ENCODE measurements at places on chromosomes 1 and 21. TPM values are rescaled to one million over a fixed set of nuclear protein-coding genes. Genes with fewer than 3 reads are reported as not detected.

The S100A2 gene
- total RNA-seq = 3.3 TPM

The PRAMEF9 gene
- total RNA-seq = not detected

The DIRAS3 gene
- 1.3 TPM for total RNA-seq

The SERPINC1 gene
- 0.17 TPM for total RNA-seq

The C1orf226 gene
- 0.17 TPM for total RNA-seq

The GNB1 gene
- 86.8 TPM for total RNA-seq

The KCNQ4 gene
- under 0.01 TPM for total RNA-seq

The KIF26B gene
- 0.87 TPM for total RNA-seq

The RIMS3 gene
- total RNA-seq = 0.33 TPM

The DUSP23 gene
- 18.2 TPM for total RNA-seq

The LHX4 gene
- not detected for total RNA-seq

The KRTAP12-2 gene
- not detected for total RNA-seq

The MAN1A2 gene
- total RNA-seq = 58.6 TPM

The ACBD3 gene
- 74.3 TPM for total RNA-seq

The SYPL2 gene
- total RNA-seq = 1.2 TPM

The RNF115 gene
- total RNA-seq = 29.1 TPM

The YARS1 gene
- 154 TPM for total RNA-seq

The DISP1 gene
- 11.6 TPM for total RNA-seq

The SDC3 gene
- 15.6 TPM for total RNA-seq

The UBXN10 gene
- total RNA-seq = under 0.01 TPM

The HTR6 gene
- under 0.01 TPM for total RNA-seq

The USH2A gene
- not detected for total RNA-seq

The PEAR1 gene
- total RNA-seq = 5.6 TPM

The RUNX3 gene
- total RNA-seq = not detected

The HTR1D gene
- not detected for total RNA-seq

The INSRR gene
- not detected for total RNA-seq

The LCA5L gene
- 0.66 TPM for total RNA-seq

The NFASC gene
- total RNA-seq = 19.1 TPM

Data from smooth muscle cell of trachea (primary cell).